Dorsolateral prefrontal cortex (tissue), 122 donors: ENCODE measurements at places on chromosomes 1 and 21. TPM values are rescaled to one million over a fixed set of nuclear protein-coding genes. Genes with fewer than 3 reads are reported as not detected.

DNA sequence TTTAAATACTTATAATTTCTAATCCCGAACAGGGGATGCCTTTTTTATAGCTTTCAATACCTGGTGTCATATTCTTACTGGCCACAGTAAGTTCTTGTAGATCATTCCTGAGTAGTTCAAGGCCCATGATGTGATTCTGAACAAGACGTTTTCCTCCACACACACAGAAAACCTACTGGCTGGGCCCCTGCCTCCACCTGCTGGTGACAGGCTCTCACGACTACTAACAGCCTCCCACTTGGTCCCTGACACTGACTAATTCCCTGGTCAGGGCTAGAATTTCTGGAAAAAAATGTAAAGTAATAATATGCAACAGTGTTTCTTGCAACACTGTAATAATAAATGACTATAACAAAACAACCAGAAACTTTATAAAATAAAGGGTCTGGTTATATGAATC lies 50.4 kb upstream of the RIPK4 start:
- peak; percentile 70 for DNase-seq

DNA sequence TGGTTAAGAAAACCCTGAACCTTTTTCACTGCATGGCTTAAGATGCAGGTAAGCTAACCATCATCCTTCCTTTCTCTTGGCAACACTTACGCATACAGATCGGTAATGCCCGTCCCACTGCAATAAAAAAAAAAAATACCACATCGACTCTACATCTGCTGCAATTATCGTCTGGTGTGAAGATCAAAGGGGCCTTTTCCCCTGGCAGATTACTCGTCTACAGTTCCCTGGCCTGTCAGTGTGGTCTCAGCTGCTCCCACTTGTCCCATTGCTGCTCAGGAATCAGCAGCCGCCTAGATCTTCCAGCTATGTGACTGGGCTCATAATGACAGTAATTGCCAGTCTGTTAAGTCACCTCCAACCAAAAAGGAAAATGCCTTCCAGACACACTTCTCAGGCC lies 133.1 kb downstream of the SETD4 start:
- no peak for DNase-seq

DNA sequence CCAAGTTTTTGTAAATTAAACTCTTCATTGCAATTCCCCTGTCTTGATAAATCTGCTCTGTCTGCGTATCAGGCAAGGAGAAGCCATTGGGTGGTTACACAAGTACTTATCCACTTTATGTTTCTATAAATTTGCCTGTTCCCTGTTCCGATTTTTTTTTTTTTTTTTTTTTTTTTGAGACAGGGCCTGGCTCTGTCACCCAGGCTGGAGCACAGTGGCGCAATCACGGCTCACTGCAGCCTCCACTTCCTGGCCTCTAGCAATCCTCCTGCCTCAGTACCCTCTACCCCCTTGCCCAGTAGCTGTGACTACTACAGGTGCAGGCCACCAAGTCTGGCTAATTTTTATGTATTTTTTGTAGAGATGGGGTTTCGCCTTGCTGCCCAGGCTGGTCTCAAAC lies 11.1 kb upstream of the CSRP1 start:
- DNase-seq: no peak

GRCh38 chr1:229843627-229844238 lies 217.7 kb downstream of the URB2 start:
- peak; percentile 46 for DNase-seq

DNA sequence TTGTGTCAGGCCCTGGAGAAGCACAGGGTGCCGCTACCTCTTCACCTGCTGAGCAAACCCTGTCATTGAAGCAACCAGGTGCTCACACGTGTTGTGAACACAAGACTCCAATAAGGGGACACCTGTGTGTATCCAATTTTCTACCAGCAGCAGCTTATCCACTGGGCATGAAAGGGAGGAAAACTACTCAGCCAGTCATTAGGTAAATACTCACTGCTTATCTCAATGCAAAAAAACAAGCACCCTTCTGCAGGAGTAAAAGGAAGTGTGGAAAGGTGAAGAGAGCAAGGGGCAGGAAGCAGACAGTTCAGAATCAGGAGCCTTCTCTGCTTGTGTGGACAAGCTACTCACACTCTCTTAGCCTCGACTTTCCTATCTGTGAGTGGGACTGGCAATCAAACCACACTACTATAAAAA lies 148.9 kb downstream of the ETS2 start:
- DNase-seq: no peak

- DNase-seq: no peak
Observed at GRCh38 chr1:236395947-236396664, 2.0 kb downstream of the EDARADD start.

DNA sequence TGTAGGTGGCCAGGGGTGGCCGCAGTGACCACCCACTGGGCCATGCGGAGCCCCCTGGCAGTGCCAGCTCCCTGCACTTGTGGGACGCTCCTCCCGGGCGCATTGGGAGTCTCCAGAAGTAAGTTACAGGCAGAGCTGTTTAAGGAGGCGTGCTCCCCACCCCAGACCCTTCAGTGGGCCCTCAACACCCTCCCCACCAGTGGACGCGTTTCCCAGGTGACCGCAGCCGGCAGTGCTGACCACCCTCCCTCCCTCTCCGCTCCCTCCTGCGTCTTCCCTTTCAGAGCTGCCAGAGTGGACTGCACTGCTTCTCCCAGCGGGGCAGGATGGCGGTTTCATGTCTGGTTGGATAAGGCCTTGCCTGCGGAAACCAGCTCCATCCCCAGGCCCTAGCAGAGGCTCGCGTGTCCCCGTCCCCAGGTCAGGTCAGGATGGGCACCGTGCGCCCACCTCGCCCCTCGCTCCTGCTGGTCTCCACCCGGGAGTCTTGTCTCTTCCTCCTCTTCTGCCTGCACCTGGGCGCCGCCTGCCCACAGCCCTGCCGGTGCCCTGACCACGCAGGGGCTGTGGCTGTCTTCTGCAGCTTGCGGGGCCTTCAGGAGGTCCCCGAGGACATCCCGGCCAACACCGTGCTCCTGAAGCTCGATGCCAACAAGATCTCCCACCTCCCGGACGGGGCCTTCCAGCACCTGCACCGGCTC lies 1.1 kb downstream of the LRRC3 start:
- DNase-seq: no peak

GRCh38 chr1:45522324-45523104 lies 830 bp upstream of the PRDX1 start:
- DNase-seq: no peak

DNA sequence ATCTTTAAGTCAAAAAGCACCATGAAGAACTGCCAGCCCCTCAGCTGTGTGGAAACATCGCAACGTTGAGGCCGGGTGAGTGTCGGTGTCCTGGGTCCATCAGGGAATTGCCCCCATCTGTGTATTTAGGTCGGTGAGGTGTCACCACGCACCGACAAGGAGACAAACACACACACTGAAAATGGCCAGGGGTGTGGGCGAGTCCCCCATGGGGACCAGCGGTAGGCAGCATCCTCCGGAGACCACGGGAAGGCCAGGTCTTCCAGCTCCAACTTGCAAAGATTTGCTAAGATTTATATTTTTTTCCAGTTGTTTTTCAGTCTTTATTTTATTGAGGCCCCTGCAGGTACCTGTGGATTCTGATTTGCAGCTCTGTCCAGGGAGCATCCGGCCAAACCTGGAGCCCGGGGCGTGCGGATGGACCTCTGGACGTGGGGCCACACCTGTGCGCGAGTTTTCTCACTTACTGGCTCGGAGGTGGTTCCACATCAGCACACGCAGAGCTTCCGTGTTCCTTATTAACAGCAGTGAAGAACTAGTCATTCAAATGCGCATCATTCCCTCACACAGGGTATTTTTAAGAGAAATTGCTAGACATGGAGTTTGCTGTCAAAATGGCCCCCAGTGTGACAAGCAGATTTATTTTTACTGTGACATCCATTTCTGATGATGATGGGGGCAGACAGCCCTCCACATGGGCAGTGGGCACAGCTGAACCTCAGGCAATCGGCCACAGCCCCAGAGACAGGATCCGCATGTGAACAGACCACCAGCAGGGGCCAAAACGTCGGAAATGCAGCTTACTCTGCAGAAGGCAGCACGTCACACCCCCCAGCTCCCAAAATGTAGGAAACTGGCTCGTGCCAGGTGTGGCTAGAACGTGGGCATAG lies 17.2 kb upstream of the SLC19A1 start:
- peak; percentile 31 for DNase-seq

DNA sequence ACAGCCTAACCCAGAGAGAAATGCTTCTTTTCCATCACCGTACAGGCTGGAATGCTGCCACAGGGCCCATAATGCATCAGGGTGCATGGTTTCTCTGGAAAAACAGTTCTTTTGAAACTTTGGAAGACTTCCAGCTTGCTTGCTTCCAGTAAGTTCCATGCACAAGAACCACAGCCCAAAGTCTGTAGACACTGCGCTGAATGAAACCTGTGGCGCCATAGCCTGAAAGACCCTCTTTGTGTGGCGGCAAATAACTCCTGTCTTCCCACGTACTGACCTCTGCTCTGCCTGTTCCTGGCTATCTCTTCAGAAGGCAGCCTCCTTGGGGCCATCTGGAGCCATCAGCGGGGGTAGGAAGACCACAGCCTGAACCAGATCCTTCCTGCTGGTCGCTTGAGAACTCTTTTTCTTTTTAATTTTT lies 15.1 kb downstream of the MIIP start:
- DNase-seq: no peak

GRCh38 chr1:111990878-111991718 lies 1.6 kb upstream of the KCND3 start:
- peak; percentile 73 for DNase-seq

- no peak for DNase-seq
Observed at GRCh38 chr1:107138166-107138565, 2.7 kb upstream of the NTNG1 start.

GRCh38 chr1:75916834-75917233 lies 15.4 kb downstream of the ASB17 start:
- DNase-seq: no peak

GRCh38 chr1:52209429-52209828 lies 67.5 kb downstream of the ZFYVE9 start:
- DNase-seq: no peak

- no peak for DNase-seq
Observed at GRCh38 chr1:111227434-111227833, at the start of gene CHI3L2. TSS of gene CHI3L2 (plus strand) at chr1:111227713. CDS start at chr1:111227730, 17 bp downstream.

DNA sequence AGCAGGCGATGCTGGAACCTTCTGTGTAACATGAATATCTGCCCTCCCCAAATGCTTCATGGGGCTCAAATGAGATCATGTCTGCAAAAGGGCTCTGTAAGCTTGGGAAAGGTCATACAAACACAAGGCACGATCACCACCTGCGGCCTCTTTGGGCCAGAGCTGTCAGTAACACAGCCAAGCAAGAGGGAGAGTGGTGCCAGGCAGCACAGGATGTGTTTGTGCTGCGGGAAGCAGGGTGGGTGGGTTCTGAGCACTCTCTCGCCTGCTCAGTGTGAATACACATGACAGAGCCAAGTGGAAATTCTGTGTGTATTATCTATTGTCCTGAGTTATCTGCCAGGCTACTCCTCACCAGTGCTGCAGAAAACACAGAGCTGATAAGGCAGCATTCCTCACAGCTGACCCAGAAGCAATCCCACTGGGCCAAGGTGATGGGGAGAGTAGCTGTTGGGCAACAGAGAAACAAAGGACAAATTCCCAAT lies 101.2 kb downstream of the LAMC2 start:
- no peak for DNase-seq

DNA sequence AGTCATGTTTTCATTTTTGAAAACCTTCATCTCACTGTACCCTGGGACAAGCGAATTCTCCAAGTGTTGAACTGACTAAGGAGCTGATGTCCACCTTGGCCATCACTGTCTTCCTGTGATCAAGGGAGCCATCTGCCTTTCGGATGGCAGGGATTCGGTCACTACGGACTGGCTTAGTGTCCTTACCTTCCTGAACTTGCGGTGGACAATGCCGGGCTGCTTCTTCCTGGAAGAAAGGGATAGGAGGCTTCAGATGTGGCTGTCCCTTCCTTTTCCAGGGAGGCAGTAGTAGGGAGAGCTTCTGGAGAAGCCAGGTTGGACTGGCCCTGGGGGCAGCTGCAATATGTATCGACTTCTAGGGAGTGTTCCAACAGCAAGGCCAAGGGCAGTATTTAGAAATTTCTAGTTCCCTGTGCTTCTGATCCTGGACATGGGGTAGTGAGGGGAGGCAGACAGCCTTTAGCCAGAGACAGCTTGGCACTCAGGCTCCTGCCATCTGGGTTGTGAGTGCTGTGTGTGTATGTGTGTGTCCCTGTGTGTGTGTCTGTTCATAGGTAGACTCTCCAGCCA lies 114.6 kb downstream of the IER5 start:
- DNase-seq: no peak

DNA sequence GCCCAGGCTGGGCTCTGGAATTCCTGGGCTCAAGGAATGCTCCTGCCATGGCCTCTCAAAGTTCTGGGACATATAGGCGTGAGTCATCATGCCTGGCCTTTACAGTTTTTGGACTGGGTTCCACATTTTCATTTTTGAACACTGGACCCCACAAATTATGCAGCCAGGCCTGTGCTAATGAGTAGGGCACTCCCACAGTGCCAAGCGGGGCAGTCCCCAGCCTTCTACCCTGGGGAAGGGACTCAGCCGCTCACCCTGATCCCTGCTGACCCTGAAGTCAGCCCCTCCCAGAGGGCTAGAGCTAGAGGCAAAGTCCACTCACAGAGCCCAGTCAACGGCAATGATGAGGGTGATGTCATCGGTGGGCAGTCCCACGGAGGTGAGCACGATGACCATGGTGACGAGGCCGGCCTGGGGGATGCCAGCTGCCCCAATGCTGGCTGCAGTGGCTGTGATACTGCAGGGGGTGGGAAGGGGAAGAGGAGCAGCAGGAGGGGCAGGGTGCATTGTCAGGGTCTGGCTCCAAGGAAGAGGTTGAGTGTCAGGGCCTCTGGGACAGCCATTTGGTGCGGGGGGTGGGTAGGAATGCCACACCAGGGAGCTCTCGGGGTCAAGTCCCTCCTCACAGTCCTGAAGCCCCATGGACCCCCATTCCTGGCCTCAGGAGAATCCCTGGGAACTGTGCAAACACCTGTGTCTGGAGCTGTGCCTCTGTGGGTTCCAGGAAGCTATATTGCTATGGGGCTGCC lies 27.6 kb downstream of the PODN start:
- no peak for DNase-seq

GRCh38 chr1:220791956-220792355 lies 5.2 kb downstream of the MTARC1 start:
- no peak for DNase-seq

GRCh38 chr1:173243300-173243699 lies 36.2 kb upstream of the TNFSF4 start:
- DNase-seq: no peak

GRCh38 chr1:99503276-99503747 lies 142.6 kb upstream of the PALMD start:
- DNase-seq: no peak

GRCh38 chr1:76921590-76921989 lies 54.3 kb downstream of the ST6GALNAC5 start:
- no peak for DNase-seq

RWDD3 gene
- 16.8 TPM for total RNA-seq

S100A7A gene
- not detected for total RNA-seq

NPHS2 gene
- not detected for total RNA-seq

NIBAN1 gene
- total RNA-seq: 3.3 TPM

GIPC2 gene
- total RNA-seq: 1.5 TPM

TIAM1 gene
- total RNA-seq: 65.7 TPM

KIAA1614 gene
- total RNA-seq: 17.0 TPM
